Tibial nerve (tissue), 4 donors: ENCODE measurements at places on chromosomes 4 and X.

DNA sequence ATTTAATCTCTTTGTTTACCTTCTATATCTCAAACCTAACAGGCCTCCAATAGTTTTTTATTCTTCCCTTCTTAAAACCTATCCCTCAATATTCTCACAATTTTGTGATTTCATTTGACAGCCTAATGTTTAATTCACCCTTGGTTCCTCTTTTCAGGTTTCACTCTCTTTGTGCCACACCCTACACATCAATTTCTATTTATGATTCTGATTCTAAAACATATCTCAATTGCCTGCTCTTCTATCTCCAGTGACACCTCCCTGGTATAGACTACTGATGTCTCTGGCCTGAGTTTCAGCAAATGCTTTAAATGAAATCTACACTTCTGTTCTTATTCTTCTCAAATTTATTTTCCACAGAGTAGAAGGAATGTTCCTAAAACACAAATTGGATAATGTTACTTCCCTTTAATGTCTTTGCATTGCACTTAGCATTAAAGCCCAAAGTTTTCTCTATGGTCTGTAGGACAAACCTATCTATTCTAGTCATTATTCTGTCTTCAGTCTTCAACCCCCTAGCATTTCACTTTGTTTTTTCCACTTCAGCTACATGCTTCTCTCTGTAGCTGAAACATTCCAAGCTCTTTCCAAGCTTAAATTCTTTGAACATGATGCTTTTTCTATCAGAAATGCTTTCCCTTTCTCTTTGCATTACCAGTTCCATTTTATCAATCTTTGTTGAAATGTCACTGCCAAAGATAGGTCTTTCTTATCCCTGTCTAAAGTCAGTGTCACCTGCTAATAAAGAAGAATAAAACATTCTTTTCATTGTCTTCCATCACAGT is 622.0 kb downstream of the CENPC start:
- DNase-seq: no peak

DNA sequence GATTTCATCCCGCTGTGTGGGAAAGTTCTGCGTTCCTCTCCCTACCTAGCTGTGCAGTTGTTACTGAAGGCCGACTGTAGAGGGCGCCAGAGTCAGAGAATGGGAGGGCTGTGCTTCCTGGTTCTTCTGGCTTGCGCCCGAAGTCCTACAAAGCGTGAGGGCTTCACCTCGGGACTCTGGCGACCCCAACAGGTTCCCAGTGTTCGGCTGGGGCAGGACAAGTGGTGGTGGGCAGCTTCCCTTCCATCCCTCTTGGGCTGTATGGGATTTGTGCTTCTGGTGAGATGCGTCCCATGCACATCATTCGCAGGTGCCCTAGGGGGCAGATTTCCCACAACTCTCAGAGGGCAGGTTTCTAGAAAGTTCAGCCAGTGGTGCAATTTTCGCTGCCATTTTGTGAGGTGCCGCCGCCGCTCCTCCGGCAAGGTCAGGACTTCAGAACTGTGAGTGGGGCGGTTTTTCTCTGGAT is 27.3 kb downstream of the CT45A1 start:
- no peak for DNase-seq

DNA sequence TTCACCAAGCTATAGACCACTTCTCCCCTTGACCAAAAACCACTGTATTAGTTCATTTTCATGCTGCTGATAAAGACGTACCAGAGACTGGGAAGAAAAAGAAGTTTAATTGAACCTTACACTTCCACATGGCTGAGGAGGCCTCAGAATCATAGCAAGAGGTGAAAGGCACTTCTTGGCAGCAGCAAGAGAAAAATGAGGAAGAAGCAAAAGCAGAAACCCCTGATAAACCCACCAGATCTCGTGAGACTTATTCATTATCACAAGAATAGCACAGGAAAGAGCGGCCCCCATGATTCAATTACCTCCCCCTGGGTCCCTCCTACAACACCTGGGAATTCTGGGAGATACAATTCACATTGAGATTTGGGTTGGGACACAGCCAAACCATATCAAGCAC is 97.8 kb downstream of the DOCK11 start:
- no peak for DNase-seq

- DNase-seq: no peak
Measured at GRCh38 chr4:149765630-149766029, 50.0 kb downstream of the IQCM start.

DNA sequence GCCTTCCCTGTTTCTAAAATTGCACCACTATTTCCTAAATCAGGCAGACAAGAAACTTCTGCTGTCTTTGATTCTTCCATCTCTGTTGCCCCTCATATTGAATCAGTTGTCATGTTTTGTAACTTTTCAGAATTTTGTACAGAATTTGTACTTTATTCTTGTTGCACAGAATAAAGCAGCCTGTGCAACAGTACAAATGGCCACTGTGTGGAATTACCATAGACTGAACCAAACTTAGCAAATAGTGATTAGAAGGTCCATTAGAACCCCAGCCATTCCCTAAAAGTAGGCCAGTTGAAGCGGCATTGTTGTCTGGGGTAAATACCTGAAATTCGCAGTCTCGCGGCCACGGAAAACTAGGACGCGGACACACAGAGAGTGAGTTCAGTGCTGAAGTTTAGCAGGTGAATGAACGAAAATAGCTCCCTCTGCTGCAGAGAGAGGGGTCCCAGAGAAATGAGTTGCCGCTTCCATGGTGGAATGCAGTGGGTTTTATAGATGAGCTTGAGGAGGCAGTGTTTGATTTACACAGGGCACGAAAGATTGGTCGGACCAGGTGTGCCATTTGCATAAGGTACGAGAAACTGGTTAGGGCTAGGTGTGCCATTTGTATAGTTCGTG is 71.8 kb downstream of the C4orf33 start:
- DNase-seq: no peak

- DNase-seq: no peak
Measured at GRCh38 chr4:4308800-4309441, 18.9 kb downstream of the ZBTB49 start.

GRCh38 chr4:167308876-167309275 is 74.6 kb upstream of the SPOCK3 start:
- DNase-seq: no peak

GRCh38 chr4:99847362-99847976 is 30.8 kb downstream of the DAPP1 start:
- DNase-seq: no peak

DNA sequence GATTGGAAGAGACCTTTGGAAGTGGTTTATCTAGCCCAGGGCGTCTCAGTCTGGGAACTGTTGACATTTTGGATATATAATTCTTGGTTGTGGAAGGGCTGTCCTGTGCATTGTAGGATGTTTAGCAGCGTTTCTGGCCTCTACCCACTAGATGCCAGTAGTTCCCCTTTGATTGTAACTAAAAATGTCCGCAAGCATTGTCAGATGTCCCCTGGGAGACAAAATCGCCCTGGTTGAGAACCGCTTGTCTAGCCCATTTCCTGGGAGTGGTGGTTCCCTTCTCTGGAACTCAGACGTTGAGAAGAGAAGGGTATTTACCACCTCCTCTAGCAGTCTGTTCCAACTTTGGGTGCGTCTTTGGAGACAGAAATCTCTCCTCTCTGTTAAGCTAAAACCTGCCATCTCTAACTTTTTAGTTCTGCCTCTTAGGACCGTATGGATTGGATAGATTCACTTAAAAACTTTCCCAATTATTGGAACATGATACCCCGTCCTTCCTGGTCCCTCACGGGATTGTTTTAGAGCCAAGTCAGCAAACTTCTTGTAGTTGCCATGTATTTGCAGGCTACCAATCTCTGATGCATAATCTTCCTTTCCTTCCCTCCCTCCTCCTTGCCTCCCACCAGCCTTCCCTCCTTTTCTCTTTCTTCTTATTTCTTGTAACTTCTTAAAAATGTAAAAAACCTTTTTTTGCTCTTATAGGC is 13.9 kb downstream of the TMEM165 start:
- no peak for DNase-seq

DNA sequence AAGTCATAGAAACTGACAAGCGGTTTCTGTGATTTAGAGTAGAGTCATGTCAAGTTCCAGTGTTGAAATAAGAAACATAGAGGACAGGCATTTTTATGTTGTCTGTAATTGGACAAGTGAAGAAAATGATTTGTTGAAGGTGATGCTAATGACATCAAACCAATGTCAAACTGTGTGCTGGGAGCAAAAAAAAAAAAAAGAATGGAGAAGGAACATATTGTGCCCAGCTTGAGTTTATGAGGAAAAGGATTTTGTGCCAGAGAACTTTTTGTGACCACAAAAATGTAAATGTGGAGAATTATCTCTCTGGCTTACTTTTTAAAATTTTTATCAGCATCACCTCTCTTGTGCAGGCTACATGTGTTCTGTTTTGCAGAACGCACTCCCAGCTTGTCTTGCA is 495.7 kb downstream of the RAPGEF2 start:
- DNase-seq: no peak

GRCh38 chrX:92230628-92231027 is 451.5 kb downstream of the PCDH11X start:
- no peak for DNase-seq

DNA sequence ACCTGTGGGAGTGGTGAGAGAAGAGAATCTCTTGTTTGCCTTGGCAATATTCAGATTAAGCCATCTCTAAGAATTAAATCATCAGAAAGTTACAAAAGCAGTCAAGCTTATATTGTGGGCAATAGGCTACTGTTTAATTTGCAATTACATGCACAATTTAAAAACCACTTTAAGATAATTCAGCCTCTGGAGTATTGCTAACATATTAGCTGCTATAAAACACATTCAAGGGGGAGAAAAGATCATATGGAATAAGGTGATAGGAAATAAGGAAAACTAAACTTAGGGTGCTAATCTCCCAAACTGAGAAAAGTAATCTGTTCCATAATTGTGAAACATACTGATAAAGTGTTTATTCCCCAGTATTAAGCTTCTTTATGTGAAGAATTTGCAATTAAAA is 103.9 kb downstream of the ARAP2 start:
- DNase-seq: no peak

DNA sequence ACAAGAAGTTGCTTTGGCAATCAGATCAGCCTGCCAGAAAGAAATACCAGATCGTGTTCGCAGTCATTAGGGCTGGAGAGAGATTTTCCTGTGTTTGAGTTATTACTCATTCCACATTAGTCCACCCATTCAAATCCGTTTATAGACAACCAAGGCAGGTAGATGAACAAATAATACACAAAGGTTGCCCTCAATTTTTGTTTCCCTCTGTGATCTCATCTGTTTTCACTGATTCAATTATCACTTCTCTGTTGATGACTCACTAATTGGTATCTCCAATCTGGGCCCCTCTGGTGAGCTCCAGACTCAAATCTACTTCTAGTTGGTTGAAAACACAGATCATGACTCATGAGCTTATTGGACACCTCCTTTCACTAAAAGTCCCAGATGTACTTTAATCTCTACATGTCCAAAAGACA is 54.5 kb downstream of the CHM start:
- no peak for DNase-seq

DNA sequence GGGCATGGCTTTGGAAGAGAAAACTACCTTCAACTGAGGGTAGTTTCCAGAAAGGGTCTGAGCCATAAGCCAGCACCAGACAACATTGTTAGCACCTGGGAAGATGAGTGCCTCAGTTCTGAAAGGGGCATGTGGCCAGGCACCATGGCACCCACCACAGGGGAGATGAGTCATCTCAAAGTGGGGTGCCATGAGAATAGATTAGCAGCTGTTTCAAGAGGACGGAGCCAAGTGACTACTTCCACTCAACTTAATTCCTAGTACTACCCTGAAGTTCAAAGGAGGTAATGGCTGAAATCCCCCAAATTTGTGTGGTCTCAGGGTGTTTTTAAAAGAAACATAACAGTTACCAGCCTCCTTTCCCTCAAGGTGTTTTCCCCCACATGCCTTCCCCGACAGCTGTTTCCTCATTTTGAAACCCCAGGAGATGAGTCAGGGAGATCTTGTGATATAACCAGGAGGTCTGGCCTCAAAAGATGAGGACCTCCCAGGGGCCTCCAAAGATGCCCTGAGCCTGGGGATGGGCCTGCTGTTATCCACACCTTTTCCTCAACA is 27.8 kb upstream of the FTHL17 start:
- no peak for DNase-seq

DNA sequence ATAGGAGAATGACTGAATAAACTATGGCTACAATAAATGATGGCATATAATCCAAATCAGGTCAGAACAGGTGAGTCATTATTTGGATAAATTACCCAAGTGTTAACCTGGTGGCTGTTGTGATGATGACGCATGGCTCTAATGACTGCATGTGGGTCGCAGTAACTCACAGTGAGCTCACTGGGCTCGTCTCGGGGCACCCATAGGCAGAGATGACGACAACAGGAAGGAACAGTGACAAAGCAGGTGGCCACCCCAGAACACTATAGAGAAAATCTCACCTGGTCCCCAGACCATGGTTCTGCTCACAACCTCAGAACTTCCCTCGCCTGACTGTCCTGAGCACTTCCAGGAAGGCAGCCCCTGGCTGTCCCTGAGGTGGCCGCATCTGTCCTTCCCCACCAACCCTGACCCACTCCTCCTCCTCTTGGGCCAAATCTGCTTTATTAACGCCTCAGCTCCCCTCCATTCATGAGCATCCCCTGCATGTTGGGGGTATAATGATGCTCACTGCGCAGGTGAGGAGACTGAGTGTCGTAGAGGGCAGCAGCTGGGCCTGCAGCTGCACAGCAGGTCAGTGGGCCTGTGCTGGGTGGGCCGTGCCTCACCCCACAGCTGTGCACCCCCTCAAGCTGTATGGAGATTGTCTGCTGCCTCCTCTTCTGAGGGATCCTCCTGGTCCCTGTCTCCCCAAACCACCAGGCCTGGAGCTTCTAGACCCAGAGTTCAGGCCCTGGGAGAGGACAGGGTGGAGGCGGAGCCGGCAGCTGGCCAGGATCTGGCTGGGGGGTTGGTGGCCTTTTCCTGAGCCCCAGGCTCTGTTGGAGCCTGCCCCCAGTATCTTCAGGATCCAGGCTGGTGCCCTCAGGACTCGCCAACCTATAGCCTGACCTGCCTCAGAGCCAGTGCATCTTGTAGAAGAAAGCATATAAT is 30.9 kb upstream of the FAM156A start:
- no peak for DNase-seq

GRCh38 chr4:134421734-134422133 is 220.1 kb upstream of the PABPC4L start:
- DNase-seq: no peak

DNA sequence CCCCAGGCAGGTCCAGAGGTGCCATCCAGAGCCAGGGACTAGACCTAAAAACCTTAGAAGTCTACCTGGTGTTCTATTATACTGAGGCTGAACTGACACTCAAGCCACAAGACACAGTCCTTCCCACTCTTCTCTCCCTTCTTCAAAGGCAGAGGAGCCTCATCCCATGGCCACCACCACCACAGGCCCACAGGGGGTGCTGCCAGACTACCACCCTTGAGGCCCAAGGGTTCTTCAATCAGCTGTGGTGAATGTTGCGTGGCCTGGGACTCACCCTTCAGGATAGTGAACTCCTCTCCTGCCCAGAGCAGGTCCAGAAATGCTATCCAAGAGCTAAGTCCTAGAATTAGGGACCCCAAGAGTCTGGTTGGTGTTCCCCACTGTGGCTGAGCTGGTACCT is 17.5 kb upstream of the RFC1 start:
- DNase-seq: no peak
